ENCODE measurements at places on chromosomes 3 and 15.

DNA sequence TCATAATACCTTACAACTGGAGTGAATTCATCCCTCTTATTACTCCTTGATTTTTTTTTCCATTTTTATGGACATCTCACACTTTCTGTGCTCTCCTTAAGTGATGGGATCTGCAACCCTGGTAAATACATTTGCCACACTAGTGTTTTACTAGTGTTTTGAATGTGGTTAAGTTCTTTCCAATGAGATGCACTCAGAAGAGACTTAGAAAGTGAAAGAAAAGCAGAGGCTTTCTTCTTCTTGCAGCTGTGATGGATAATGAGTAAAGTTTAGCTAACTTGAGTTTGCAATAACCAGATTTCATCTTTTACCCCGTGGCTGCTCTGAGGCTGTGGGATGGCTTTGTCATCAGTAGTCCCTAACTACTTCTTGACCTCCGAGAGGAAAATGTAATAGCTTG is 1248.4 kb downstream of the NSUN3 start:
- DNase-seq = no peak

GRCh38 chr3:144818973-144819372 is 847.4 kb downstream of the DIPK2A start:
- DNase-seq = no peak

GRCh38 chr3:108293858-108294257 is 2.5 kb upstream of the HHLA2 start:
- DNase-seq = no peak

GRCh38 chr3:52088445-52089367 is 32.3 kb upstream of the DUSP7 start:
- DNase-seq = no peak

DNA sequence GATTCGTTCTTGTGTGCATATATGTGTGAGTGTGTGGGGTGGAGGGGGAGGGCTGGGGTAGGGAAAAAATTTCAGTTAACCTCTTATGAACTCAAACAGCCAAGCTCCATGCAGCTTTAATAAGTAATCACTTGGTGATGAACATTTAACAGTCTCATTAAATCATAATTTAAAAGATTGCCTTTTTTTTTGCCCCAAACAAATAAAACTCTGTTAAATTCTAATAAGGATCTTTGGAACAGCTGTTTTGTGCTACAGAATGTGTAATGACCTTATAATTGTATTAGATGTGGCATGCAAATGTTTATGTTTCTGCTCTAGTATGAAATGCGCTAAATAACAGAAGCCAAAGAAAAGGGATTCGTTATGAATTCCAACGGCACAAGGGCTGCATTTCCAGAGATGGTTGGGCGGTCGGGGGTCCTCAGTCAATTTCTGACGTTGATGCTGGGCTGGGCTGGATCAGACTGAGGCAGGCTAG is 80.0 kb upstream of the RORA start:
- no peak for DNase-seq

DNA sequence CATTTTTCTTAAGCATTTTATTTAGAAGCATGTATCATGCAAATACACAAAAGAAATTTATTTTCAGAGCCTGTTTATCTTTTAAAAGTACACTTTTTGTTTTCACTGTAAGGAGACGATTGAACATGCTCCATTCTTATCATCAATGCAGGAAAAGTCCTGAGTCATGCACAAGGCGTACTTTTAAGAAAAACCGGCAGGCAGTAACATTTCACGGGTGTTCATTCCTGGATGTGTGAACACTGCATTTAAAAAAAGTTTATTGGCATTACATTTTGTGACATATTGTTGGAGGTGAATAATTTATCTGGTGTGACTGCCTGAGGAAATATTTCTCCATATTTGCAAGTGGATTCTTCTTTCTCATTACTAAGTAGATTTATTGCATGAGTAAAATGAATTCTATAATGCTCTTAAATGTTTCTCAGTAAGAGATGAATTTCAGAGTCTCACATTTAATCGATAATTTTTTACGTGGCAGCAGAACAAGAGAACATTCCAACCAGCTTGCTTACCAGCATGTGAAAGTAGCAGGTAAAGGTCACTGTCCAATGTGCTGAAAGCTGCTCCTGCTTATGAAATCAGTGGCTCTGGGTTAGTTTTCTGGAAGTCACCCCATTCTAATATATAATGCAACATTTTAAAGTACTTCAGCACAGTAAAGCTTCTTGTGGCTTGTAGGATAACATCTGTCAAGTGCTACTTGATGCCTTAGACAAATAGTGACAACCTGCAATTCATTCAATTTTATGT is 87.0 kb downstream of the SV2B start:
- DNase-seq = no peak

- DNase-seq = no peak
These were observed 218.2 kb downstream of the STXBP5L start for GRCh38 chr3:121126033-121126706.

- DNase-seq = no peak
These were observed 1560.4 kb upstream of the GBE1 start for GRCh38 chr3:83321891-83322290.

GRCh38 chr3:156675830-156676767 is 1.7 kb downstream of the TIPARP start:
- peak; percentile 9 for DNase-seq

GRCh38 chr3:128369881-128370642 is 96.6 kb downstream of the DNAJB8 start:
- DNase-seq = no peak

DNA sequence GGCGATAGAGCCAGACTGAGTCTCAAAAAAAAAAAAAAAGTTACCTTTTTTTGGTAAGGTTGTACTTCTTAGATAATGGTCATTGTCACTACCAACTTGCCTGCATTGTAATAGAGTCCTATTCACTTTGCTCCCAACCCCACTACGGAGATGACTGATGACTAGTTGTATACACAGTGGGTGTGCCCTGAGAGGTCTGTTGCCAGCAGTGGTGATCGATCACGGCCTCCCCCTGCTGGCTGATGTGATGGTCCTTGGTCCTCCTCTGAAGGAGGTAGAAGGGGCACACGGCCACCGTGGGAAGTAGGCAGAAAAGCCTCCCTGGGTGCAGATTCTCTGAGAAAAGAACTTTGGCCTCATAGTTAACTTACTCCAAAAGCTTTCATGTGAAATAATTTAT is 10.7 kb downstream of the GCNT3 start:
- no peak for DNase-seq

- DNase-seq = no peak
These were observed 151.3 kb downstream of the XXYLT1 start for GRCh38 chr3:195119461-195120266.

DNA sequence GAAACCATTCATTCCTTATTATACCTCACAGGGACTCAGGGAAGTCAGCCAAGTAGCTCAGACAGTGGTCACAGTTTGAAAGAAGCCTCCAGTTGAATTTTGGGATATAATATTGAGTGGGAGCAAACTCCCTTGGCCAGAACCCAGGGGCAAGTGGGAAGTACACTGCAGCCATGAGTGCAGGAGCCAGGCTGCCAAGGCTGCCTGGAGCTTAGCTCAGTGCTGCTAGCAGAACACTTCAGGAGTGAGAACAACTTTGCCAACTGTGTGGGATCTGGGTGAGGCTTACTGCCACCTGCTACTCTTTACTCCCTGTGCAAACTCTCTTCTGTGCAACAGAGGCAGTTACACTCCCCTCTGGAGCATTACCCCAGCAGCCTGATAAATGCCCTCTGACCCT is 4.6 kb downstream of the OR5K3 start:
- no peak for DNase-seq

- no peak for DNase-seq
These were observed 409.4 kb upstream of the PPP2R3A start for GRCh38 chr3:135556174-135556573.

- no peak for DNase-seq
These were observed 107.7 kb downstream of the RAP2B start for GRCh38 chr3:153269730-153270129.

GRCh38 chr3:154953538-154953937 is 126.6 kb upstream of the MME start:
- DNase-seq = no peak

DNA sequence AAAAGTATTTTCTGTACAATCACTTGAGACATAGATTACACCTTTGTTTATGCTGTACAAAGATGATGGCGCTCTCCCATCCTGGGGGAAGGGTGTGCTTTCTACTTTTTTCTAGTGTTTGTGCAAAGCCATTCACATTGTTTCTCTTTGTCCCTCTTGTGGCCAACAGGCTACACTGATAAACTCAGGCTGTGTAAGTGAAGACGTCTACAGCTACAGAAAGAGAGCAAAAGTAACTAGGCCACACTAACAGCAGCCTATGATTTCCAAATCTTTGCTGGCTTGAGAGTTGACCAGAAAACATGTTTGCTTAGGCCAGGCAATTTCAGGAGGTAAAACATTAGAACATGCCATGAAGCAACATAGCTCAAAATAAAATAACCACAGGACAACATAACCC is 75.1 kb downstream of the FOXB1 start:
- no peak for DNase-seq

DNA sequence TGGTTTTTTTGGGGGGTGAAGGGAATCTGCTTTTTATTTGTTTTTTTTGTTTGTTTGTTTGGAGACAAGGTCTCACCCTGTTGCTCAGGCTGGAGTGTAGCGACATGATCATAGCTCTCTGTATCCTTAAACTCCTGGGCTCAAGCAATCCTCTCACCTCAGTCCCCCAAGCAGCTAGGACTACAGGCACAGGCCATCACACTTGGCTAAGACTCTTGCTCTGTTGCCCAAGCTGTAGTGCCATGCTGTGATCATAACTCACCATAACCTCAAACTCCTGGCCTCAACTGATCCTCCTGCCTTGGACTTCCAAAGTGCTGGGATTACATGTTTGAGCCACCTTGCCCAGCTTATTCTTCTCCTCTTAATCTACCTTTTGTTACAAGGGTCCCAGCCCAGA is 31.8 kb downstream of the GPR176 start:
- no peak for DNase-seq

- no peak for DNase-seq
These were observed 62.2 kb upstream of the MCF2L2 start for GRCh38 chr3:183490653-183491052.

GRCh38 chr3:9852528-9852927 is 8.7 kb upstream of the RPUSD3 start:
- DNase-seq = no peak

- no peak for DNase-seq
These were observed 21.1 kb upstream of the IQCF6 start for GRCh38 chr3:51799879-51800749.

DNA sequence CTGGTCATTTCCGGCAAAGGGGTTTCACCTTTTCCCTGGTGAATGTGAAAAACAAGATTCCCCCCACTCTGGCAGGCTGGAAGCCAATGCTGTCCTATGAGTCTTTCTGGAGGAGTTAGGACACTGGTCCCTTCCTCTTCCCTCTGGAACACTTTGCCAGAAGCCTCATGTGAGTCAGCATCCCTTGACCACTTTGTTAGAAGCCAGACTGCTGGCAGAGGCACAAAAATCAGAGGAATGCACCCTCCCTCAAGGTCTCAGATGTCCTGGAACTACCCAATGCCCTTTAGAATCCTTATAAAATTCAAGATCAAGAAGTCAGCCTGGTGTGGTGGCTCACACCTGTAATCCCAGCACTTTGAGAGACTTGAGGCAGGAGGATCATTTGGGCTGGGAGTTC is 26.6 kb downstream of the ITGB5 start:
- no peak for DNase-seq

DNA sequence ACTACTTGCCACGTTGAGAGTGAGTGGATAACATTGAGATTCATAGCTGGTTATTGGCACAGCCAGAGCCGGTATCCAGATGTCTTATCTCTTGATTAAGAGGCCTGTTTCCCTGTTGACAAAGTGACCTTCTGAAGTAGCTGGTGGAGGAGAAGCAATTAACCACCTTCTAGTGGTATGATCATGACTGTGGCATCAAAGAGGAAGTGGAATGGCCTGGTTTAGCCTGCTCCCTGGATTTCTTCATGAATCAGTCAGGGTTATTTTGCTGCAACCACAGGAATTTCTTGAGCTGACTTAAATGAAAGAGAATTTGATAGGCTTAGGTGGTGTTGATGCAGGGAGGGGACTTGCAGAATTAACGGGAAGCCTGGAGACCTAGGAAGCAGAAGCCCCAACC is 398.3 kb downstream of the MFSD1 start:
- no peak for DNase-seq

DNA sequence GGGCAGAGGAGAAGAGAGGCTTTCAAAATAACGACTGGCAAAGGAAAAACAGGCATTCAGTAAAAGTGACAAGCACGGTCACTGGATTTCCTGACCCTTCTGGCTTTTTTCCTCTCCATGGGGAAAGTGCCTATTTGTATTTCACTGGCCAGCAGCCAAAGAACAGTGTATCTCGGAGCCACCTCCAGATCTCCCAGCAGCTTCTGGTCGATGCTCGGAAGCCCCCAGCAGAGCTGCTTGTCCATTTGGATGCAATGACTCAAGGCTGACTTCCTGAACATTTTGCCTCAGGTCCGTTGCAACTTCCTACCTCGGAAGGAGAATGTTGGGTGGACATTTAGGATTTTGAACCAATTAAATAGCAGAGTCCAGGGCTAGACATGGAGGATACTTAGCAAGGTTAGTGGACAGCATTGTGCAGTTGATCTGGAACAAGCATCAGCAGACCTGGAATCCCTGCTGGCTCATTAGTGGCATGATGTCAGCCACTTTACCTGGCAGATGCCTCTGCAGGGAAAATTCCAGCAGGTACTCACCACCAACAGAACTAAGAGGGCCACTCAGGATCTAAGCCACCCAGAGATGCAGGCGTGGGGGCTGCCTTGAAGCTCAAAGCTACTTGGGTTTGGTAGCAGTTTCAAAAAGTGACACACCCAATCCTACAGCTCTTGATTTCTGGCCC is 1.1 kb downstream of the FAM107A start:
- no peak for DNase-seq

GRCh38 chr3:15714448-15714847 is 83.3 kb downstream of the ANKRD28 start:
- no peak for DNase-seq

GRCh38 chr15:30933293-30933692 is 29.6 kb downstream of the FAN1 start:
- DNase-seq = no peak

DNA sequence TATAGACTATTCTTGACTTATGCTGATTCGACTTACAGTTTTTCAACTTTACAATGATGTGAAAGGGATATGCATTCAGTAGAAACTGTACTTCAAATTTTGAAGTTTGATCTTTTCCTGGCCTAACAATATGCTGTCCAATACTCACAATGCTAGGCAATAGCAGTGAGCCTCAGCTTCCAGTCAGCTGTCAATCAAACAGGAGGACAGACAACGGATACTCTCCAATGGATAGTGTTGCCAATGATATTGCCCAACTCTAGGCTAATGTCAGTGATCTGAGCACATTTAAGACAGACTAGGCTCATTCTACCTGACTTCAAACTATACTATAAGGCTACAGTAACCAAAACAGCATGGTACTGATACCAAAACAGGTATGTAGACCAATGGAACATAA is 55.0 kb upstream of the ZNF280D start:
- no peak for DNase-seq

GRCh38 chr15:95175914-95176658 is 944.7 kb downstream of the MCTP2 start:
- DNase-seq = no peak

DNA sequence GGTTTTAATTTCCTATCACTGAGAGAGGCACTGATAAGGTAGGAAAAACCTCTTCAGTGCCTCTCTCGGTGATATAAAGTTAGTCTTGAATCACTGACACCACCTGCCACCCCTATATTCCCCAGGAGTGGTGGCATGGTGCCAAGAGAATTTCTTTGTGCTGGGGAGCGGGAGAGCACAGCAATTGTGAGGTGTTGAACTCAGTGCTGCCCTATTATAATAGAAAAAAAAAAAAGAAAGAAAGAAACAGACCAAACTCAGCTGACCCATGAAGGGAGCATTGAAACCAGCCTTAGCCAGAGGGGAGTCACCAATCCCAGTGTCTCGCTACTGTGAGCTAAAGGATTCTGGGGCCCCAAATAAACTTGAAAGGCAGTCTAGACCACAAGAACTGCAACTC is 201.4 kb upstream of the STT3B start:
- no peak for DNase-seq
